ENCODE measurements at places on chromosomes 7 and 10. TPM values are rescaled to one million over a fixed set of nuclear protein-coding genes. Genes with fewer than 3 reads are reported as not detected.

The AKR1B15 gene
- 0.29 TPM for total RNA-seq

- H3K4me3 ChIP-seq = no peak overlapping the region
- no peaks in the 10 kb centered on the region for H3K27me3 ChIP-seq
- H3K4me1 ChIP-seq = peaks cover 77% of the 10 kb centered on the region
Measured at GRCh38 chr10:119675483-119676170, 24.4 kb downstream of the BAG3 start.

GRCh38 chr10:49299816-49300139 is 808 bp downstream of the C10orf71 start:
- no peaks in the 10 kb centered on the region for H3K36me3 ChIP-seq
- H3K4me3 ChIP-seq = no peak overlapping the region
- peaks cover 92% of the 10 kb centered on the region for H3K27me3 ChIP-seq
- DNase-seq = no peak
- no peaks in the 10 kb centered on the region for H3K4me1 ChIP-seq

DNA sequence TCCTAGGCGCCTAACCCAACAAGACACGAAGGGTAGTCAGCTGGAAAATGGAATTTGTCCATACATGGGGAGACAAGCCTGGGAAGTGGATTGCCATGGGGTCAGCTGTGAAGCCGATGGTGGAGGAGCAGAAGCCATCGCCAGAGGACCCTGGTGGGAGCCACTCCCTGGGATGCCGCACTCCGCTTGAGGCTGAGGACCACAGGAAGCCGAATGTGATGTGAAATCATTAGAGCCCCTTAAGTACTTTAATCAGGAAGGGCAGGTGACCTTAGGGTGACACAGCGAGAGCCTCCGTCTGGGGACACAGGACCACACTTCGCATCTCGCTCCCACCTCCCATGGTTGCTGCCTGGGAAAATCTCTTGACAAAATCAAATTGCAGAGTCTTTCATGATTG is 614.6 kb upstream of the MGMT start:
- no peaks in the 10 kb centered on the region for H3K4me1 ChIP-seq
- no peak overlapping the region for H3K27ac ChIP-seq
- no peaks in the 10 kb centered on the region for H3K36me3 ChIP-seq
- H3K4me3 ChIP-seq = no peak overlapping the region
- H3K27me3 ChIP-seq = no peaks in the 10 kb centered on the region
- DNase-seq = no peak

The PRKAR1B gene
- 15.6 TPM for total RNA-seq

DNA sequence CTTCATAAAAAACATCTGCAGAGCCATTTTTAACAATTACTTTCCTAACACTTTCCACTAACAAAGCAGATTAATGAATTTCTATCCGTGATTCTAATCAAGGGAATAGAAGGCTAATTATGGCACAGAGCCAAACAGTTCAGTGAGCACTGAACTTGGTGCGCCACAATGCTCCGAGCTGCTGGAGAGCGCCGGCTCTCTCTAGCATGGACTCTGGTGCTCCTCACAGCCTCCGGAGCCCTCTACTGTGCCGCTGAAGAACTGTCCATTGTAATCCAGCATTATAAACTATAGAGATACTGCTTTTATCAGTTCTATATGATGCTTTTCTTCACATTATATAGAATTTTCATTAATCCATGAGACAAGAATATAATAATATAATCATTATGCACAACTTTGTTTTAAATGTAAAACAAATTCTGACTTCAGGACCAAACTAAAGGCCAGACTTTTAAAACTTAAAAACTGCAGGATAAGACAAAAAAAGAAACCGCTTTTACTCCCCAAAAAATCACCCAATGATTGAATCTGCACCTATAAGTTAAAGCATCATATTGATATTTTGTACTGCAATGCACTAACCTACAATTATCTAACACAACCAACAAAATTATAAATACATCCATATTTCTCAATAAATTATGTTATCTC is 123.6 kb downstream of the RNF32 start:
- H3K27me3 ChIP-seq = no peaks in the 10 kb centered on the region
- H3K4me3 ChIP-seq = no peak overlapping the region
- DNase-seq = peak; percentile 70
- H3K36me3 ChIP-seq = peaks cover 12% of the 10 kb centered on the region

The ZNF107 gene
- total RNA-seq = 4.8 TPM

GRCh38 chr10:100347568-100348195 is 649 bp downstream of the SCD start:
- H3K27me3 ChIP-seq = no peaks in the 10 kb centered on the region
- DNase-seq = no peak
- H3K4me1 ChIP-seq = peaks cover 28% of the 10 kb centered on the region

GRCh38 chr10:3741688-3742461 is 43.1 kb downstream of the KLF6 start:
- H3K36me3 ChIP-seq = no peaks in the 10 kb centered on the region
- DNase-seq = no peak
- no peak overlapping the region for H3K4me3 ChIP-seq

Data from PC-3 (cell line).